ENCODE measurements at places on chromosomes 1 and 21.
A peak's percentile ranks its signal among the peaks of the same experiment; 100 is the strongest.

GRCh38 chr1:36516372-36517010 is 33.8 kb upstream of the CSF3R start:
- DNase-seq, result peak; percentile 28

GRCh38 chr1:58824753-58825389 is 41.0 kb upstream of the JUN start:
- DNase-seq, result no peak

DNA sequence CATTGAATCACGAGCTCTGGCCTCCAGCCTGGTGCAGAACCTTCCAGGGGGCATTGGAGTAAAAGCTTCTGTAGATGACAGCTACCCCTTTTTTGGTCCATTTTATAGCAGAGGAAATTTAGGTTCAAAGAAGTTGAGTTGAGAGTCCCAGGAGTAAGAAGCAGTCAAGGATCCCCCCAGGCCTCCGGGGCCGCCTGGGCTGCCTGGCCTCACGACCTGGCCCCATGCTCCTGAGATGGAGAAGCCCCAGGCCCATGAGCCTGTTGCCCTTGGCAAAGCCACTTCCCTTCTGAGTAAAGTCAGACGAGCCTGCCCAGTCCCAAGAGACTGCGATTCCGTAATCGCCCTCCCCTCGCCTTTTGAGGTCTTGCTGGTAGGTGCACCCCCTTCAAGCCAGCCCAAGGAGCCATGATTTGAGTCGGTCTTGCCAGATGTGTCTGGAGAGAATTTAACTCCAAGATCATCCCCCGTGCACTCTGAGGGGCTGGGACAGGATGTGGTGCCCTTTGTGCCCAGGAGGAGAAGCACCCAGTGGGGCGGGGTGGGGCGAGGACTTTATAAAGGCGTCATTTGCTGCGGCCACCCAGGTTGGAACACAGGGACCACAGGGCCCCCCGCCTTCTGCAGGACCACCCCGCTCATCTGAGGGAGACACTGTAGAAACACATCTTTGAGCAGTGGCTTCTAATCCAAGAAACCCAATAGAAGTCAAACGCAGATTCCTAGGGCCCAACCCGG is 30.1 kb downstream of the PDE9A start:
- no peak for DNase-seq

DNA sequence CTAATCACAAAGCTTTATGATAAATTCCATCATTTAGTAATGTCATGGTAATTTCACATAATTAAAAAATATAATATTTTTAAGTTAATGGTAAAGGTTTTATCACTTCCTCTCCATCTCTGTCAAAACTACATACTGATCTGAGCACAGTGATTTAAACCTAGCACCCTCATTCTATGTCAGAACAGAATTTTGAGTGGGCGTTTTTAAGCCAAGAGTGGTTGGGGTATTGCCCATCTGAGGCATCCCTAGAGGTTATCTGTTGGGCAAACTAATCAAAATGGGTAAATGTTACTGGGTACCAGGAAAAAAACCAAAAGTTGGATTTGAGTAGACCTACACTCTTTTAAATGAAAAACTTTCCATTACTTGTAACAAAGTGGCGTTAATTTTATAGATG is 100.7 kb upstream of the GFI1 start:
- no peak for DNase-seq

GRCh38 chr1:17776426-17776825 is 21.3 kb downstream of the ACTL8 start:
- no peak for DNase-seq

DNA sequence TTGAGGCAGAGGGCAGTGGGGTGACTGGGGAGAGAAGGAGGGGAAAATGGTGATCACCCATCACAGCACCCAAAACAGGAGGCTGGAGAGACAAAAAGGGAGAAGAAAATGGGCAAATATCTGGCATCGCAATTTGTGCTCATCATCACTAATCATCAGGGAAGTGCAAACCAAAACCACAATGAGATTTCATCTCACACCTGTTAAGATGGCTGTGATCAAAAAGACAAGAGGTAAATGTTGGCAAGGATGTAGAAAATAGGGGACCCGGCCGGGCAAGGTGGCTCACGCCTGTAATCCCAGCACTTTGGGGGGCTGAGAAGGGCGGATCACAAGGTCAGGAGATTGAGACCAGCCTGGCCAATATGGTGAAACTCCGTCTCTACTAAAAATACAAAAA is 74.0 kb downstream of the KIF14 start:
- no peak for DNase-seq

All from CD4-positive, alpha-beta T cell treated with Interleukin-12 subunit alpha and Interleukin-12 subunit beta, for 1 hour (primary cell).